CD4-positive, alpha-beta T cell treated with Interleukin-21 for 1 hour (primary cell): ENCODE measurements at places on chromosomes 5 and 9.

- no peak for DNase-seq
Measured at GRCh38 chr9:37338218-37338617, 84.3 kb upstream of the GRHPR start.

- DNase-seq = no peak
Measured at GRCh38 chr9:135811801-135812200, 95.5 kb downstream of the CAMSAP1 start.

DNA sequence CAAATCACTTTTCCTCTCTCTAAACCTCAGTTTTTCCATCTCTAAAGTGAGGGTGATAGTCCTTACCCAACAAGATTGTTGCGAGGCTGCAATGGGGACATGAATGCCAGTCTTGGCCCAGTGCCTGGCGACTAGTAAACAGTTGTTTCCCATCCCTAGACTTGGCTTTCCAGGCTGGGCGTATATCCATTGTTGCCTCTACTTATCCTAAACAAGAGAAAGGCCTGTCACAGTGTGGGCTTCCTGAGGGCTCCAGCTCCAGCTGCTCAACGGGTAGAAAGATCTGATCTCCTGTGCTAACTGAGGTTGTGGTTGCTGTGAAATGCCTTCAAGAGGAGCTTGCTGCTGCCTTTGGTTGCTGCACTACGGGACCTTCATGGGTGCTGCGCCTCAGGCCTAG is 142.0 kb downstream of the NSG2 start:
- no peak for DNase-seq

- no peak for DNase-seq
Measured at GRCh38 chr5:1185038-1185627, 16.3 kb upstream of the SLC6A19 start.

GRCh38 chr5:157708866-157709265 is 22.4 kb upstream of the THG1L start:
- DNase-seq = no peak
